Activated naive CD8-positive, alpha-beta T cell treated with anti-CD3 and anti-CD28 coated beads, Interleukin-2, amount 10 ng/mL, durations not matched to agents 7 days and 5 days (primary cell): ENCODE measurements at places on chromosomes 4 and X. TPM values are rescaled to one million over a fixed set of nuclear protein-coding genes. Genes with fewer than 3 reads are reported as not detected.

DNA sequence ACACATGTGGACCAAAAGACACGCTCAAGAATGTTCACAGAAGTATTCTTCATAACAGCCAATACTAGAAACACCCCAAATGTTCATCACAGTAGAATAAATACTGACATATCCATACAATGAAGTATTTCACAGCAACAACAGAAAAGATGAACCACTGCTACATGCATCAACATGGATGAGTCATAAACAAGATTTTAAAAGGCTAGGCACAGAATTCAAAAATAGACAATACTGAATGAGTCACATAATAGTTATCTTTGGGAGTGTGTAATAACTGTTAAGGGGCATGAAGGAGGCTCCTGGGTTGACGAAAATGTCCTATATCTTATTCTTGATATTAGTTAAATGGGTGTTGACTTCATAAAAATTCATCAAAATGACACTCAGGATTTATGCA is 43.5 kb downstream of the CLOCK start:
- DNase-seq, result no peak

- no peak for DNase-seq
These were observed 8.8 kb upstream of the NKX1-1 start for GRCh38 chr4:1414831-1415680.

GRCh38 chr4:178480105-178480504 is 1037.9 kb upstream of the AGA start:
- no peak for DNase-seq

Gene RHOH
- total RNA-seq, result 190 TPM

Gene PDHA2
- total RNA-seq, result not detected
